ENCODE measurements at places on chromosomes 2 and 18.

DNA sequence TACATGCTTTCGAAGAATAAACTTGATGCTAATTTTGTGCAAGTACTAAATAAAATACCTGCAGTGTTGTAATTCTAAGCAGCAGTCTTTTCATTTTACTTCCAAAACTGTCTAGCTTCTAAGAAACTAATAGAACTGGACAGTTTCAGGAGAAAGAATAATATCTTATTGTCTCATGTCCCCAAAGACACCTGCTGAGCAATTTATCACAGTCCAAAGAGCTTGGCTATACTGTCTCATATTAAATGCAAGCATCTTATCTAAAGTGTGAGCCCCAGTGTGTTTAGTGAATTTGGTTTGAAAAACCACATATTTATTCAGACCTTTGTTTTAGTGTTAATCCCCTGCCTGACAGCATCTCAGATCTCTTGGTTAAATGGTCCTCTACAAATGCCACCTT lies 374.3 kb downstream of the TMX3 start:
- no peak for DNase-seq

GRCh38 chr2:42141687-42142546 lies 27.2 kb upstream of the EML4 start:
- peak; percentile 75 for DNase-seq

DNA sequence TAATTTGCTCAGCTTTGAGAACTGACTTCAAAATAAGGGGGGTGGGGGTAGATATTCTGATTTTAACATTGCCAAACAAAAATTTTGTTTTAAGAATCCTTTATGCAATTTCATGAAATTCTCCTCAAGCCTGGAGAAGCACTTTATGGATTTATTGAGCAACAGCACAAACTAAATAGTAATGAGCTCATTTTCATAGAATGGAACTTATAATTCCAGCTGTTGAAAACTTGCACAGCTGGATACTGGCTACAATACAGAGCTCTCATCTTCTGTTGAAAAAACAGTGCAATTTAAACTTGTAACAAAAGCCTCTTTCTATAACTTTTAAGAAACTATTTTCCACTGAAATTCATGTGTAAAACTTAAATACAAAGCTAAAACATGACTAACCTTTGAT lies 137.6 kb upstream of the FN1 start:
- no peak for DNase-seq

DNA sequence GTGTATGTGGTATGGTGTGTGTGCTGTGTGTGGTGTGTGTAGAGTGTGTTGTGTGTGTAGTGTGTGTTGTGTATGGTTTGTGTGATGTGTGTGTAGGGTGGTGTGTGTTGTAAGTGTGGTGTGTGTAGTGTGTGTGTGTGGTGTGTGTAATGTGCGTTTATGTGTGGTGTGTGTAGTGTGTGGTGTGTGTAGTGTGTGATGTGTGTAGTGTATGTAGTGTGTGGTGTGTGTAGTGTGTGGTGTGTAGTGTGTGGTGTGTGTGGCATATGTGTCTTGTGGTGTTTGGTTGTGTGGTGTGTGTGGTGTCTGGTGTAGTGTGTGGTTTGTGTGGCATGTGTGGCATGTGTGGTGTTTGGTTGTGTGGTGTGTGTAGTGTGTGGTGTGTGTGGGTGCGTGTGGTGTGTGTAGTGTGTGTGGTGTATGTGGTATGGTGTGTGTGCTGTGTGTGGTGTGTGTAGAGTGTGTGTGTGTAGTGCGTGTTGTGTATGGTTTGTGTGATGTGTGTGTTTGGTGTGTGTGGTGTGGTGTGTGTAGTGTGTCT lies 4.0 kb upstream of the RTP5 start:
- no peak for DNase-seq

DNA sequence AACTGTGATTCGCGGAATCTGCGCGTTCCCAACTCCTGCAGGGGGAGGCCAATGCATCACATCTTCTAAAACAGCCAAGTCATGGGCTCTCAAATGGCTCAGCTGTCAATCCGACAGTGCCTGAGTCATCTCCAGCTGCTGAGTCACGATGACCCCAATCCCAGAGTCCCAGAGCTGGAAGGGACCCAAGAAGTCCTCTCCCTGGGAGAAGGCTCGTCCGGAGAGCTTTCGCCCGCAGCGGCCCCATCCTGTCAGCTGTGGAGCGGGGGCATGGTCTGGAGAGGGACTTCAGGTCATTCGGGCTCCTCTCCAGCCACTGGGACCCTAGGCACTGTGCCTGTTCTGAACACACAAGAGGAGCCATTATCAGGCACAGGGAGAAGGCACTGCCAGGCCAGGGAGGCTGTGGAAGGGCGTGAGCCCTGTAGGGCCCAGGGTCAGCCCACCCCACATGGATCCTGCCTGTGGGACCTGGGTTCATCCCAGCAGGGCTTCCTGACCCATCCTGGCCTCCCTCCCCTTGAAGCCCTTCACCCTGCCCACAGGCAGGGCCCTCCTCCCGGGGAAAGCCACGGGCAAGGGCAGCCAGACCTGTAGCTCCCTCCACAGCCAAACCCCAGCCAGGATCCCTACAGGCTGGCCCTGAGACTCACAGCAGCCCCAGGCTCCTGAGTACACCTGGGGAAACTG lies 47.6 kb upstream of the GPC1 start:
- peak; percentile 2 for DNase-seq

- no peak for DNase-seq
These were observed 2.4 kb downstream of the TMEM200C start for GRCh38 chr18:5892823-5893431.
